Dermis blood vessel endothelial cell (primary cell): ENCODE measurements at places on chromosomes 5 and 9.

- DNase-seq, result no peak
Observed at GRCh38 chr9:4070266-4070665, 229.6 kb downstream of the GLIS3 start.

- peak; percentile 90 for DNase-seq
Observed at GRCh38 chr5:61330845-61331406, 1.1 kb upstream of the ZSWIM6 start.

DNA sequence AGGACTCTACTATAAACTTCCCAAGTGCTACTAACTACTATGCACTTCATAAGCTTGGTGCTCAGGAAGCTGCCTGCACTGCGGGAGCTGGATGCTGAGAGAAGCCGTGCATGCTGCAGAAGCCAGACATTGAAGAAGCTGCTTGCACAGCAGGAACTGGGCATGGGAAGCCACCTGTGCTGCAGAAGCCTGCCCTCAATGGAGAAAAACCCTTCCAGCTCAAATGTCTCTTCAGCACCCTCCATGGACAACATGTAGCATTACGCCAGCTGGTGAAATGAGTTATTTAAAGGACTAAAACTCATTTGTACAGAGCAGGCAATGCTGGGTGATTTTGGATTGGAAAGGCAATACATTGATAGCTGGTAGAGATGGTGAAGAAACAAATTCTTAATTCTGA lies 247.2 kb downstream of the KIF4B start:
- DNase-seq, result no peak

- DNase-seq, result no peak
Observed at GRCh38 chr9:99736291-99736690, 85.4 kb upstream of the NR4A3 start.

GRCh38 chr9:23733495-23734078 lies 92.5 kb downstream of the ELAVL2 start:
- DNase-seq, result no peak

DNA sequence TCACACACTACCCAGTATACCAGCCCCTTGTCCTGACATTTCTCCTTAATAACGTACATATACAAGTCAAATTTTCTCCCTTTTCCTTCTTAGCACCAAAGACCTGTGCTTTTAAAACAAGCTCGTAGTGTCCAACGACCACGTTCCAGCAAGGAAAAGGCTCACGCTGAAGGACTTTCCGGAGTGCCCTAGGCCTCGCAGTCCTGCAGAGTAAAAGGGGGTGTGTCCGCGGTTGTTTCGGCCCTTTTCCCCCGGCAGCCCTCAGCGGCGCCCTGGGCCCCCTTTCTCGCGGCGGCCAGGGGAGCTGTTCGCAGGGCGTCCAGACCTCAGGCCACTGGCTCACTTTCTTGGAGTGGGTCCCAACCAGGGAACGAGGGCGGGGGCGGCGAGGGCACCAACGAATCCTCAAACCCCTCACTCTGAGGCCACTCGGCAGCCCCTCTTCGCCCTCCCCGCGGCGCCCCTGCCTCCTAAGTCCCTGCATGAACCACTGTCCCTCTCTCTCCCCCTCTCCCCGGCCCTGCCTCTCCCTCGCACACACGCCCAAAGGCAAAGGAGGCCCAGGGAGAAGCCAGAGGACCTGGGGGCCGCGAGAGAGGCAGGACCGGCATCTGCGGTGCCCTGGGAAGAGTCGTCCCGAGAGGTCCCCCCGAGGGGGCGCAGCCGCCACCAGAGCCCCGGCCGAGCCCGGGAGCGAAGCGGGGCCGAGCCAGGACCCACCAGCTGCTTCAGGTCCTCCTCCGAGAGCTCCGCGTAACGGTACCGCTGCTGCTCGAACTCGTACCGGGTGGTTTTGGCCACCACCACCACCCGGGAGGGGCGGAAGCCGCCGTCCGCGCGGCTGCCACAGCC lies 720 bp downstream of the NADK2 start:
- DNase-seq, result peak; percentile 73

GRCh38 chr5:55626790-55627189 lies 85.3 kb downstream of the SLC38A9 start:
- no peak for DNase-seq

GRCh38 chr9:129407905-129408452 lies 212.9 kb downstream of the C9orf50 start:
- no peak for DNase-seq

DNA sequence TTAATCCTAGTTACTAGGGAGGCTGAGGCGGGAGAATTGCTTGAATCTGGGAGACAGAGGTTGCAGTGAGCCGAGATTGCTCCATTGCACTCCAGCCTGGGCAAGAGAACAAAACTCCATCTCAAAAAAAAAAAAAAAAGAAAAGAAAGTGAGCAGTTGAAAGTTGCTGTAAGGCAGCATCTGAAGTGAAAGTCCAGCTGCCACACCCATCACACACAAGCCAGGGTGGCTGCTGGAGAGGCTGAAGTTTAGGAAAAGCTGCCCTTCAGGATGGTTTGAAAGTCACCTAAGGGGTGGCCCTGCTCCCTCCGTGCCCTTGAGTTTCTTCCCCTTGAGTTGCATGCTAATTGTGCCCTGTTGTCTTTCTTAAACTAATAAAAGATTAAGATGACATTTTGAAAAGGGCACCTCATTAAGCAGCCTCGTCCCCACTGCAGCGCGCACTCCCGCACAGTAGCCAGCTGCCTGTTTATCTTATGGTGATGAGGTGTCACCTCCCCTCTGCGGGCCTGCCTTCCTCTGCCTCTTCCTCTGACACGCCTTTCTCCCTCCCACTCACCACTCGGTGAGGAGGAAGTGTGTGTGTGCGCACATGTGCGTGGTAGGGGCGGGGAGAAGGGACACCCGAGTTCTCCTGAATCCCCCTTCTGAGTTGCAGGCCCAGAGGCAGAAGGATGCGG lies 104.2 kb upstream of the PANK3 start:
- no peak for DNase-seq

GRCh38 chr5:134145779-134146581 lies 30.8 kb downstream of the SKP1 start:
- peak; percentile 86 for DNase-seq

DNA sequence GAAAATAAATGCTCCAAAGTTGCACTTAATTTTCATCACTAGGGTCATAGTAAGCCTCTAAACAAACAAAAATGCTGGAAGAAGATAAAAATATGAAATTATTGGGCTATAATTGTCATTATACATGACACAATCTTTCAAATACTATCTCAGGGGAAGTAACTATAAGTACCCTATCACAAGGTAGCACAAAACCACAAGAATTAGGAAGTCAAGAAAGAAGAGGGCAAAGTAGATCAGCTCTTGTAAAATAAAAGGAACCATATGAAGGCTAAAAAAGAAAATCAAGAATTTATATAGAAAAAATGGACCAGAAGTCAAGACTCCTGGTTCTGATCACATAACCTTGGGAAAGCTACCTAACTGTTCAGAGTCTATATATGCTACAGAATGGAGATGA lies 48.1 kb downstream of the DIAPH1 start:
- no peak for DNase-seq
